ENCODE measurements at places on chromosomes 1 and 21.

GRCh38 chr1:117181630-117182041, 29.1 kb downstream of the VTCN1 start:
- no peak for DNase-seq

- no peak for DNase-seq
Measured at GRCh38 chr1:2604844-2605508, 18.4 kb downstream of the PRXL2B start.

DNA sequence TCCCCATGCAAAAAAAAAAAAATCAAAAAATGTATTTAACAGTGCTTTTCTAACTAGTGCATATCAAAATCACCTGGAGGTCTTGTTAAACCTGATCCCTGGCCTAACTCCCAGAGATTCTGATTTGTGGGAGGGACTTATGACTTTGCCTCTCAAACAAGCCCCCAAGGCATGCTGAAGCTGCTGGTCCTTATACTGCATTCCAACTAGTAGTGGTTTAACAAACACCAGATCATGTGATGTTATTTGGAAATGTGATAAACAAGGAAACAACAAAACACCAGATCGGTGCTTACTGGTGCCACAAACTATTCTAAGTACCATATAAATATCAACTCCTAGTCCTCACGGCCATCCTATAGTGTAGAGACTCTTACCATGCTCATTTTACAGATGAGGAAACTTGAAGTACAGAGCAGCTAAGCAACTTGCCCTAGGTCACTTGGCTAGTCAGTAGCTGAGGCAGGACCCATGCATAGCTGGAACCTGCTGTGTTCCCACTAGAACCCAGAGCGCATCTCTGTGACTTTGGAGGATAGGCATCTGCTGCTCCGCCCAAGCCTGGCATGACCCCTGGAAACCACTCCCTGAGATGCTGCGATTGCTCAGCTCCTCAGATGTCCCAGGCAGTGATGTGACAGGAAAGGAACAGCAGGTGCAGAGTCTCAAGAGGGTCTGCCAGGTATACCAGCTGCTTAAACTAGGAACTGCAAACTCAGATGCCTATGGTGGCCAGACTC, 38.1 kb downstream of the SOX13 start:
- DNase-seq, result no peak

DNA sequence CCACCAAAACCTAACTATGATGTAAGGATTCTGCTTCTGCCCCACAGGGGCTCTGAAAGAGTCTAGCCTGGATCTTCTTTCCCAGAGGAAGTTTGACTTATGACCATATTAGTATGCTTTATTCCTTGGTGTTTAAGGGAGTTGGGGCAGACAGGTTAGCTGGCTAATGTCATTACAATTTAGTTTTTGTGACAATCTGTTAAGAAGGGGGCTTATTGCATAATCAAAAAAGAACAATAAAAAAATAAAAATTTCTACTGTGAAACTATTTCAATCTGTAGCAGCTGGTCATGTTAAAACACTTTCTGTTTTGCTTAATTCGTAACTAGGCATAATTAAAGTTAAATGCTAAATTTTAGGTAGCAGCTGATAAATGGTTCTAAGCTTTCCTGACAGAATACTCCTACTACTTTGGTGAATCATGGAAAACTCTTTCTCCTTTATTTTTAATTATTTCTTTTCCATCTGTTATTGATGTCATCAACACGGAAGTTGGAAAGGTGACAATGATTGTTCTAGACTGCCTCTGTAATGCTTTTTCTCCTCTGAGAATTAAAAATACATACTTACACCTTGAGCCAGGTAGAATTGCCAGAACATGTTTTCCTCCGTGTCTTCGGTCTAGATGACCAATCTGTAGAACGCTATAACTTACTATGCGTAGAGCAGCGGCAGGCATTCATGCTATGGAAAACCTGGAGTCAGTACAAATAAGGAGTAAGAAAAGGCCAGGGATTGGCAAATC, 18.6 kb downstream of the DYRK3 start:
- no peak for DNase-seq

DNA sequence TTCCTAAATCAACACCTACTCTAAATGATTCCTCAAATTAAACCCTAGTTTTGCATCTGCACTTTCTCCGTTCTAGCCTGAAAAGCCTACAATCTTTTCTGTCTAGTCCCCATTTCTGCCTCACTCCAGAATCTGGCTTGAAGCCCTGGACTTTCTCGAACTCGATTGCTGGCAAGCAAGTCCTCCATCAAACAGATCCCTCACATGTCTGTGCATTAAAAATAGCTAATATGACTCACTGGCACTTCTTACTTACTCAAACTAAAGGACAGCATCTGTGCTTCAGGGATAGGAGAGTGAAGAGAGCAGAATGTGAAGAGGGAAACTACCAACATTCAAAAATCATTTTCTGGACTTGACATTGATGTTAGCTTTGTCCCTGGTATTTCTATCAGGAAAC, 51.8 kb upstream of the CXADR start:
- no peak for DNase-seq

GRCh38 chr1:227059076-227059475, 119.0 kb downstream of the COQ8A start:
- DNase-seq, result no peak

DNA sequence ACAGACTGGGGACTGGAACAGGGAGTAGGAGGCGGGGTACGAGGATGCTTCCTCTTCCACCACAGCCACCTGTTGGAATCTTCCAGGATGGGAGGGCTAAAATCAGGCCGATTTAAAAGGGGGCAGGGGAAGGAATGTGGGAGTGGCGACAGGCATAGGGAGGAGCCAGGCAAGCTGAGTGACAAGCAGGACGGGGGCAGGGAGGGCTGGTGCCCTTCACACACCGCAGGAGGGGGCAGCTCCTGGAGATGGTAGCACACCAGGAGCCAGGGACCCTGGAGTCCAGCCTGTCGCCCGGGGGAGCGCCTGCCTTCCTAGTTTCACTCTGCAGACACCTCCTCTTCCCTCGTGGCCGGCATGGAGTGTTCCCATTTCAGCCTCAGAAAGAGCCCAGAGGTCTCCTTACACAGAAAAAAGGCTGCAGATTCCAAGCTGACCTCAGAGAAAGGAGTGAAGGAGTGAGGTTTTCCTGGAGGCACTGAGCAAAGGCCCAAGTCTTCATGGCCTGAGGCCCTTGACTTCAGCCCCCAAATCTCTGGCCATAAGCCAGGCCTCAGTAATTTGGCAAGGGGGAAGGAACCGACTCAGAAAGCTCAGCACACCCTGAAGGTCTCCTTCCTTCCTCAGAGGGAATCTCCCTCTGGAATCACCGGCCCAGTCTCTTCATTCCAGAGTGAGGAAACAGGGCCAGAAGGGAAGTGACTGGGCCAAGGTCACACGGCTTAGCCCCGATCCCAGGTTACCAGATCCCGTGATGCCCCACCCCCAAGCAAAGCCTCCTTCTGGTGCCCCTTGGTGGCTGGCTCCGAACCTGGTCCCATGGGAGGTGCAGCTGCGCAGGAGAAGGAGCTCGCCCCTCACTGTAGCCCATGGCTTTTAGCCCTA, 8.1 kb downstream of the BLACAT1 start:
- DNase-seq, result no peak

GRCh38 chr1:238319957-238320356, 429.2 kb upstream of the ZP4 start:
- no peak for DNase-seq

- DNase-seq, result no peak
Measured at GRCh38 chr21:46035809-46036695, 54.5 kb downstream of the COL6A1 start.

GRCh38 chr1:71656902-71657301, 576.1 kb upstream of the ZRANB2 start:
- DNase-seq, result no peak

DNA sequence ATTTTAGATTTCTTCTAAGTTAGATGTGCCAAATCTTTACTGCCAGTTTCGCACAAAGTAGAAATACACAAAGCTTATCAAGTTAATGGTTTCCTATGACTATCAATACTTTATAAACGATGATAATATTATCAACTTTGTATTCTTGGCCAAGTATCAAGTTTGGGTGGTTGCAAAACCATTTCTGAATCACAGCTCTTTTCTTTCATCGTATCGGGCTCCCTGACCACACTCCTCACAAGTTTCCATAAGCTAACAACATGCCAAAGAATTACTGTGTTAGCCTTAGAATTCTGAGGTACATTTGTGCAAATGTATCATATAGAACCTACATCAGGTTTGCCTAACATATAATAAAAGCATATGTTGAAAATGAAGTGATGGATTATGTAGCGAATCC, 311.0 kb downstream of the KCTD3 start:
- no peak for DNase-seq

DNA sequence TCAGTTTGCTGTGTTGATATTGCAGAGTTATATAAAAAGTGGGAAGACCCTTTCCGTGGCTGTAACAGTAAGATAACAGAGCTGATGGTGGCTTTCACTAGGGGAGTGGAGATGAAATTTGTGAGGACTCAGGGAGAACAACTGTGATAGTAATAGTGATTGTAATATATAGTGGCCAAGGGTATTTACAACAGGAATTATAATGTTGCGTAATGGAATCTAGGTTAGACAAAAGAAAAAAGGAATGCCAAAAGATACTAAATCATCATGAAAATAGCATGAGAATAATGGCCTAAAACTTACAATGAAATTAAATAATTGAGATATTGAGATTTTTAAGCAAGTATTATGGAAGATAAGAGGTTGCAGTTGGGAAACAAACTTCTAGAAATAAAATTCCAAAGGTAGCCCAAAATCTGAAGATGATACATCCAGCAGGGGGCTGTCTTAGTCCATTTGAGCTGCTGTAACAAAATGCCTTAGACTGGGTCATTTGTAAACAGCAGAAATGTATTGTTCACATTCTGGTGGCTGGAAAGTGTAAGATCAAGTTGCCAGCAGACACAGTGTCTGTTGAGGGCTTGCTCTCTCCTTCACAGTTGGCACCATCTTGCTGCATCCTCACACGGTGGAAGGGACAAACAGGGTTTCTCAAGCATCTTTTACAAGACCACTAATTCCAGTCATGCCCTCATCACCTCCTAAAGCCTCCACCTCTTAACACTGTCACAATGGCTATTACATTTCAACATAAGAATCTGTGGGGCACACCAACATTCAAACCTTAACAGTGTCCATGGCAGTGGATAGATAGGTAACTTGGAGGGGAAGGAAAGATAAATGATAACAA, 711.2 kb downstream of the MRPL39 start:
- no peak for DNase-seq

DNA sequence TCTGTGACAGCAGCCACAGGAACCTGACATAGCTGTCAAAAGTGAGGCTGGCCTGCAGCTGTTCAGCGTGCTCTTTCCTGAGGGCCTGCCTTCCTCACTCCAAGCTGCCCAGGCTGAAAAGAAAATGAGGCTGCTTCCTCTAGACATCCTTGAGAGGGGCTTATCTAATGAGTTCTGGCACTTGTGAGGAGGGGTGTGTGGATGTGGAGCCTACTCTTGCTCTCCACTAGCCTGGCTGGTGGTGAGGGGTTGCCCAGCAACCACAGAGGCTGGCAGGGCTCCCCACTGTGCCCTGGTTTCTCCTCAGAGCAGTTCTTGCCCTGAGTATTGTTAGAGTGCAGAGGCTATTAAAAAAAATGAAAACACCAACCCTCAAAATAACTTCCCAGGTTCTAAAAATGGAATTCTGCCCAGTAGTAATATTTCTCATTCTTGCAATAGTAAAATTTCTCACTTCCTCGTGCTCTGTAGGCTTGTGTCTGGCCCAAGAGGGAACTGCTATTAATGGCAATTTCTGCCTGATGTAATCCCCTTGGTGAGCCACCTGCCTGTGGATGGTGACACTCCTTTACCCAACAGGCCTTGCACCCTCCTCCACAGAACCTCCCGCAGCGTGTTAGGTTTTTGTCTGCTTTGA, 52.6 kb upstream of the EPS8L3 start:
- no peak for DNase-seq

GRCh38 chr1:40092706-40093639, 4.1 kb downstream of the PPT1 start:
- no peak for DNase-seq

GRCh38 chr1:112397841-112398240, 1.8 kb downstream of the CTTNBP2NL start:
- DNase-seq, result no peak

- no peak for DNase-seq
Measured at GRCh38 chr1:37537378-37537777, 16.7 kb downstream of the SNIP1 start.

DNA sequence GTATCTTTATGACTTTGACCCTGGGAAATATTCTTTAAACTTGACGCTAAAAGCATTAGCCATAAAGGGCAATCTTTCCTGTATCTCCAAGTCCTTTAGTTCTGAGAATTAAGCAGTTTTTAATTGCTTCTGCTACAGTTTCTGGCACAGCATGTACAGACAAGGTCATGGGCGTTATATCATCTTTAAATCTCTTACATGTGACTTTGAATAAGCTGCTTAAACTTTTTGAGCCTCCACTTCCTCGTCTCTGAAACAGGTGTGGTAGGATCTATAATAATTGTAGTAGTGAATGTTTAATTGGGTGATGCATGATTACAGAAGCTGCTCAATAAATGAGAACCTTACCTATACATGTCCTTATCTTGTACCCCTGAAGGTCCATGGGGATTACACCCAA, 153.4 kb downstream of the PLA2G4A start:
- no peak for DNase-seq

DNA sequence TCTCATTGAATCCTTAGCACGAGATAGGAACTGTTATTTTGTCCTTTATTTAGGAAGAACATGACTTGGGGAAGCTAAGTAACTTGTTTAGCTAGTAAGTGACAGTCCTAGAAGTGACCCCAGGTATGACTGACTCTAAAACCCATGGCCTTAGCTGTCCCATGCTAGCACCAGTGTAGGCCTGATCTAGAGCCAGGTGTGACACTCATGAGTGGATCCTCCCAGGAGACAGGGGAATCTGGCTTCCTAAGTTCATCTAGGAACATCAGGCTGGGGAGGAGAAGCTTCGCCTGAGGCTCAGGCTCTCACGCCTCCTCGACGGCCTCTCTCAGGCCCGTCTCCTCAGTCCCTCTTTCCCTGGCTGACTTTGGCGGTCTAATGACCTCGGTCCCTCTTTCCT, 31.2 kb downstream of the CD48 start:
- DNase-seq, result no peak

- DNase-seq, result no peak
Measured at GRCh38 chr1:26031611-26032220, 10.1 kb downstream of the EXTL1 start.

- no peak for DNase-seq
Measured at GRCh38 chr21:43744725-43745124, 25.8 kb downstream of the PDXK start.

DNA sequence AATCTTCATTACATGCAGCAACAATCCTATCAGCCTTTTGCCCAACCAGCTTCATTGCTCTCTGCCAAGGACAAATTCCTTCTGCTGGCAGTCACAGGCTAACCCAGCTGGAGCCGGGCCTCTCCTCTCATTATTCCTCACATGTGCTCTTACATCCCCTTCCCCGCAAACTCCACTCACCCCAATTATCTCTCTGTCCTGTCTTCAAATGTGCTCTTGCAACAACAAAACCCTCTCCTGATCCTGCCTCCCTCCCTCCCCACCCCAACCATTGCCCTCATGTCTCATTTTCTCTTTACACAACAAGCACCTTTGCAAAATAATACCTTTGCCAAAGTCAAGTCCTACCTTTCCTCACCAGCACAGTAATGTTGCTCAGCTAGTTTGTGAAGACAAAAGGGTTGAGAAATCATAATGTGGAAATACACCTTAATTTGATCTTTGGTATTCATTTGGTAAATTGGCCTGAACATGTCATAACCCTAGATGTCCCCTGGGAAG, 36.0 kb upstream of the DHCR24 start:
- DNase-seq, result no peak

GRCh38 chr1:153515504-153516394, 20.0 kb downstream of the S100A6 start:
- peak; percentile 71 for DNase-seq

All from keratinocyte (primary cell).